ENCODE measurements at places on chromosomes 6 and 20.

- no peak for DNase-seq
Observed at GRCh38 chr6:132818404-132819359, 4.3 kb downstream of the RPS12 start.

GRCh38 chr20:39885975-39886649, 802.9 kb downstream of the MAFB start:
- DNase-seq = no peak

GRCh38 chr6:51285876-51286275, 467.2 kb downstream of the TFAP2B start:
- no peak for DNase-seq

GRCh38 chr20:50632236-50632635, 59.1 kb downstream of the RIPOR3 start:
- no peak for DNase-seq

GRCh38 chr6:155883334-155883731, 427.7 kb upstream of the NOX3 start:
- no peak for DNase-seq

GRCh38 chr6:169112483-169113320, 140.9 kb downstream of the THBS2 start:
- peak; percentile 21 for DNase-seq

DNA sequence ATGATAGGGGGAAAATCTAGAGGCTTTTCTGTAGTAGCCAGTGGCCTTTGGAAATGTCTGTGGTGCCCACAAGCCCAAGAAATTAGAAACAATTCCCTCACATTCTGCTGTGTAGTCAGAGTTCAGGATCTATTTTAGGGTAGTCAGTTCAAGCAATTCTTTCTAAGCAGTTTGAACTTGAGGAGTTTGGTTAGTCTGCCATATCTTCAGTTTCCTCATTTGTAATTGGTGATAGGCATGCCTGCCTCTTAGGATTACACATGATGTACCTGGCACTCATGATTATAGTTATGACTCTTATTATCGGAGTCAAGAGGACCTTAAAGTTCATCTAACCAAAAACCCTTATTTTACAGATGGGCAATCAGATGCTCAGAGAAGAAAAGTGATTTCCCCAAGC, 21.2 kb upstream of the MEP1A start:
- no peak for DNase-seq

DNA sequence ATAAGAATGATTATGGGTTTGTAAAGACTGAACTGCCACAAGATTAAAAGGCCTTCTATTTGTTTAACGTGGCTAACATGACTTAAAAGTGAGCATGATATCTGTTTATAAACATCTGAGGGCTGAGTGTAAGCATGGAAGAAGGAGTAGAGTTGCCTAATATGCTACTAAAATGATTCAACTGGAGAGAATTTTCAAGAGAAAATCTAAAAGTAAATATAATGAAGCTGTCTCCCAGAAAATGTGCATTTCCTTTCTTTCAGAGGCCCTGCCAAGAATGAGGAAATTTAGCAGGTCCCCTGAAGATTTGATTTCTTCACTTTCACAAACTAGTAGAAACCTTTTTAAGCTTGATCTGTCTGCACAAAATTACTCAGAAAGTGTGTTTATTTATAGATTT, 4.2 kb upstream of the EYA4 start:
- no peak for DNase-seq

DNA sequence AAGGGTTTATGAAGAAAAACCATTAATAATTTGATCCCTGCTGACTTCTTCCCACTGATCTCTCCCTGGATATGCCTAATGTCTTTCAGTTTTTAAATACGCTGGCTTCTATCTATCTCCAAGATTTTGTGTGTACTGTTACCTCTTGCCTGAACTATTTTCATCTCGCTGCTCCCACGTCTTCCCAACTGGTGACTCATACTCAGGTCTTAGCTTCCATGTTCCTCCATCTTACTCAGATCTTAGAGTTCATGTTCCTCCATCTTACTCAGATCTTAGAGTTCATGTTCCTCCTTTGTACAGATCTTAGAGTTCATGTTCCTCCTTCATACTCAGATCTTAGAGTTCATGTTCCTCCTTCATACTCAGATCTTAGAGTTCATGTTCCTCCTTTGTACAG, 21.6 kb downstream of the GPR6 start:
- no peak for DNase-seq

- no peak for DNase-seq
Observed at GRCh38 chr6:145643760-145644159, 91.6 kb downstream of the EPM2A start.

GRCh38 chr20:16528078-16528477, 45.2 kb downstream of the KIF16B start:
- DNase-seq = no peak

DNA sequence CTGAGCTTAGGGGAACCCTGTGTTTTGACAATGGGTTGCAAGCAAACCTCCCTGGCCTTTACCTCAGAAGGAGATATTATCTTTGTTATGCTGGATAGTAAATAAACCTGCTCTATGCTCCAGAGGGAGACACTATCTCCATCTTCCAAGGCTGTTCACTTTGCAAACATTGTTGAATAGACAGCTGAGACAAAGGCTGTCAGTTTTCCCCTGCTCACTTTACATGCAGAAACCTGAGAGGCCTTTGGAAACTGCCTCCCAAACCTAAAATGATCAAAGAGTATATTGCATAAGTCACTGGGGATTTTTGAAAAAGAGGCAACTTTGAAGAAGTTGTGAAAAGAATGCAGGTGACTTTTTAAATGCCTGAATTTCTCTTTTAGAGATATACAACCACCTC, 61.6 kb downstream of the MRAP2 start:
- DNase-seq = no peak

DNA sequence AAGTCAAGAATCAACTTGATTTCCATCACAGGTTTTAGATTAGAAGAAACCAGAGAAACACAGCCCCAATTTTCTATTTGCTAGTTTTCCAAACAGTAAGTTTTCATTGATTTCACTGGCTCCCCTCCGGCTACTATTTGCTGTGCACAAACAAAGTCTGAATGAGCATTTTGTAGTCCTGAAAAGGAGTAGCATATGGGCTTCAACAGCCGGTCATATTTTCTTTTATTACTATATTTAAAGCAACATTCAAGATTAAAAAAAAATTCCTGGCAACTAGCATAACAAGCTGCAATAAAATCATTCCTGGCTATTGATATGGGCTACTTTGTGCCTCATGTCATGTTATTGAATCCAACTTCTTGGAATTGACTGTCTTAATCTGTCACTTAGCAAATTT, 48.3 kb downstream of the CARMIL1 start:
- no peak for DNase-seq

DNA sequence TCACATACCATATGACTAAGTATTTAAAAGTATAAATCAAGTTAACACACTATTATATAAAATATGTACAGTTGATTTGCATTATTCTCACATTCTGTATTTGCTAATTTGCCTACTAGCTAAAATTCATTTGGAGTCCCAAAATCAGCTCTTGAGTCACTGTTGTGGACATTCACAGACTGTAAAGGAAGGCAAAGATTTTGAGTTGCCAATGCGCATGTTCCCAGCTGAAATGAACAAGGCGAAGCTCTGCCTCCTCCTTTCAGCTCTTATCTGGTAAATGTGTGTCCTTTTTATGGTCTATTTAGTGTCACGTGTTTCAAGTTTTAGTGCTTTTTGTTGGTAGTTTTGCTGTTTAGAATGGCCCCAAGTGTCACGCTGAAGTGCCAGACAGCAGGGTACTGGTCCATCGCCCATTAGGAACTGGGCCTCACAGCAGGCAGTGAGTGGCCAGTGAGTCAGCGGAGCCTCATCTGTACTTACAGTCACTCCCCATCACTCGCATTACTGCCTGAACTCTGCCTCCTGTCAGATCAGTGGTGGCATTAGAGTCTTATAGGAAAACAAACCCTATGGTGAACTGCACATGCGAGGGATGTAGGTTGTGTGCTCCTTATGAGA, 87.2 kb upstream of the ADTRP start:
- DNase-seq = no peak

GRCh38 chr6:134706806-134707205, 243.1 kb downstream of the ALDH8A1 start:
- DNase-seq = no peak

GRCh38 chr6:9936551-9936950, 478.3 kb downstream of the TFAP2A start:
- no peak for DNase-seq

GRCh38 chr6:71582820-71583219, 294.2 kb downstream of the OGFRL1 start:
- DNase-seq = no peak

DNA sequence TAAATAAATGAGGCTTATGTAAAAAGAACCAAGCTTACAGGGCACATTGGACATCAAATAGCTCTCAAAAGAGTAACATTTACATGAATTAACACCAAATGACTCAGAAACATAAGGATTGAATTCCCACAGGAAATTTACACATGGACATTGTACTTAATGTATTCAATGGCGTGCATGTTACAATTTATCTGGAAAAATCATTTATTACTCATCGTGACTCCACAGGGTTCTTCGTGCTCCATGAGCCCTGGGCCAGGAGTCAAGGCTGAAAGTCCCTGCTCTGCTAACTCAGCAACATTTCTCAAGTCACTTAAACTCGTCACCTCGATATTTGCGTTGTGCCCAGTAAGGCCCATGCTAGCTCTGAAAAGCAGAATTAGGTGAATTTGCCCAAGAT, 158.5 kb downstream of the PHACTR1 start:
- DNase-seq = no peak

GRCh38 chr6:166958926-166959861, 2.8 kb upstream of the RNASET2 start:
- peak; percentile 44 for DNase-seq

DNA sequence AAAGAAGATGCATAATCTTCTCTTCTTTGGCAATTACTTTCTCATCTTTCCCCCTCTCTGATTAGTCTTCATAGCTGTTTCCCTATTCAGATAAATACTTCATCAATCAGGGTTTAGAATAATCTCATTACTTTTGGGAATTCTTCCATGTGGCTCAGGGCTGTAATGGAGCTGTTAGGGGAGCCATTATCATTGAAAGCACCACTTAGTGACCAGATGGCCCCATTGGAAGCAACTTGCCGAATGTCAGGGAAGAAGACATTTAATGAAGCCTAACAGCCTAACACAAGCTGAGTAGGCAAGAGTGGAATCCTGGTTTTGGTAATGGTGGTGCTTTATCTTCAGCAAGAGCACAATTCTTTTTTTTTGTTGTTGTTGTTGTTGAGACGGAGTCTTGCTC, 45.0 kb downstream of the TIAM2 start:
- no peak for DNase-seq

DNA sequence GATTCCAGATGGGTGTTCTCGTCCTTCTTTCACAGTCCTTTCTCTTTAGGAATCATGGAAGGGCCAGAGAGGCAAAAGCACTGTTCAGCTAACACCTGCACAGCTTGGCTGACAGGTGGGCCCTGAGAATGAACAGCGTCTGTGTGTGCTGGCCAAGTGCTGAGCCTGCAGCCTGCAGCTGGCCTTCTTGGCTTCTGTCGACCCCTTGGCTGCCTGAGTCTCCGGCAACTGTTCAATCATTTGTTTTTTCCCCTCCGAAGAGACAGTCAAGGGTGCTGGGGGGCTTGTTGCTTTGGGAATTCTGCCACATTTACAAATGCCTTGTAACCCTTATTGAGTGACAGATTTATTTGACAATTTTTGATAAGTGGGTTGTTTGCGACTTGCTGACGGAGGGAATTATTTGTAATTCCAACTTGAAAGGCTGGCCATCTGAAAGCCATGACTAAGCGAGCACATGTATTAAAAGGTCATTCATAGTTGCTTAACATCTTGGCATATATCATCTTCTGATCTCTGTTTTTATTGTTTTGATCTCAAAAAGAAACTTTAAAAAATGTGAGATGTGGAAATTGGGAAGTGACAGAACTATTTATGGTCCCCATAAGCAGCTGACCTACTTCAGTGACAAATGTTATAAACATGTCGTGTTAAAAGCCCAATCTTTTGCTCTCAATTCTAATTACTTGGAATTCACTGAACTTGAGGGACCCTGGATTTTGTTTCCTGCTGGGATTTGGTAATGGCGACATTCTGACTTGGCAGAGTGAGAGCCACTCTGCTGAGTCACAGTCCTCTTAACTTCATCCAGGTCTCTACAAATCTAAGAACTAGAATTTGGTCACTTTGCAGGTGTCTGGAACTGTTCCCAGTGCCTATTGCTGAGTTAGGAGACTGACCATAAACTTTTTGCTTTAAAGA, 41.9 kb upstream of the FERMT1 start:
- DNase-seq = no peak

DNA sequence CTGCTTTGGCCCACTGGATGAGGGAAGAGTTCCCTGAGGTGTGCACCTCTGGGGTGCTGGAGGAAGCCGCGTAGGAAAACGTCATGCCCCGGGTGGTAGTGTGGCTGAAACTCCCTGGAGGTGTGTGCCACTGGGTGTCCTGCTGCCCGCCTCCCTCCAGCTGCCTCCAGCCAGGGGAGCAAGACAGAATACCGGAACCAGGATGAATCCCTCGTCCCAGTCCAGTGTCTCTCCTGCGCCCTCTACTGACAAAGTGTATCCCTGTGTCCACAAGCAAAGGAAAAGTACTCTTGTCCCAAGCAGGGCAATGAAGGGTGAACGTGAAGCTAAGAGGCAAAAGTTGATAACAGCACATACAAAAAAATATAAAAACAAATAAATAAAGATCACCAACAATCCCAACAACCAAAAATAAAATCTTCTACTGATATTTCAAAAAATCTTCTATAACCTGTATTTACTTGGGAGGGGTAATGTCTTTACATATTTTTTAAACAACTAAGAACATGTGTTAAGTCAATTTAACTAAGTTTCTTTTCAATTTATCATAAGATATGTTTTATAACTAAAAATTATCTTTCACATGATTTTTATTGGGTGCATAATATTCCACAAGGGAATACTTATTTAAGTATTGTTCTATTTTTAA, 437.6 kb downstream of the MAFB start:
- DNase-seq = no peak

DNA sequence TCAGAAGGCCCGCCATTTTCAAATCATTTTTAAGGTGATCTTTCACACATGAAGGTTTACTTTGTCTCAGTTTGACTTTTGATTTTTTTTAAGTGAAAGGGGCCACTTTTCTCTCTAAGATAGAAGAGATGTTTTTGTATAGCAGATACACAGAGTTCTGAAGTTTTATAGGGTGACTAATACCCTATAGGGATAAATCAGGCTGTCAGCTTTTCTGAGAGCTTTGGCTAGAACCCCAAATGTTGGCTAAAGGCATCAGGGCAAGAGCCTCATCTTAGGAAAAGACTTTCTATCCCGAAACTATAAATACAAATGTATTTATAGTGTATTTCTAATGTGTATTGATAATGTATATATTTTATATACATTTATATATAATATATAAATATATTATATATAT, 181.4 kb downstream of the TBX18 start:
- DNase-seq = no peak

DNA sequence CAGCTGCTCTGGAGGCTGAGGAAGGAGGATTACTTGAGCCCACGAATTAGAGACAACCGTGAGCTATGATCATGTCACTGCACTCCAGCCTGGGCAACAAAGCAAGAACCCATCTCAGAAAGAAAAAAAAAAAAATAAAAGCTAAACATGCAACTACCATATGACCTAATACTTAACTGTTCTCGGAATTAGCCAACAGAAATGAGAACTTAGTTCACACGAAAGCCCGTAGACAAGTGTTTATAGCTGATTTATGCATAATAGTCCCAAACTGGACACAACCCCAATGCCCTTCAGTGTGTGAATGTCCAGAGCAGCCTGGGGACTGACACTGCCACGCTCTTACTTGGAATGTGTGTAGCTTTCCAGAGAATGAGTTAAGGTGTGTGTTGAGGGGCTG, 211.5 kb upstream of the PROKR2 start:
- no peak for DNase-seq

- DNase-seq = no peak
Observed at GRCh38 chr20:10309326-10309725, 90.7 kb downstream of the SNAP25 start.
